ENCODE measurements at places on chromosomes 7 and 10. TPM values are rescaled to one million over a fixed set of nuclear protein-coding genes. Genes with fewer than 3 reads are reported as not detected.
A peak's percentile ranks its signal among the peaks of the same experiment; 100 is the strongest.

The CRYGN gene
- total RNA-seq, result not detected

The MOGAT3 gene
- total RNA-seq, result not detected

GRCh38 chr7:100582041-100582579 is 3.8 kb downstream of the LRCH4 start:
- DNase-seq, result no peak

GRCh38 chr10:28970231-28970630 is 292.9 kb downstream of the BAMBI start:
- no peak for DNase-seq

DNA sequence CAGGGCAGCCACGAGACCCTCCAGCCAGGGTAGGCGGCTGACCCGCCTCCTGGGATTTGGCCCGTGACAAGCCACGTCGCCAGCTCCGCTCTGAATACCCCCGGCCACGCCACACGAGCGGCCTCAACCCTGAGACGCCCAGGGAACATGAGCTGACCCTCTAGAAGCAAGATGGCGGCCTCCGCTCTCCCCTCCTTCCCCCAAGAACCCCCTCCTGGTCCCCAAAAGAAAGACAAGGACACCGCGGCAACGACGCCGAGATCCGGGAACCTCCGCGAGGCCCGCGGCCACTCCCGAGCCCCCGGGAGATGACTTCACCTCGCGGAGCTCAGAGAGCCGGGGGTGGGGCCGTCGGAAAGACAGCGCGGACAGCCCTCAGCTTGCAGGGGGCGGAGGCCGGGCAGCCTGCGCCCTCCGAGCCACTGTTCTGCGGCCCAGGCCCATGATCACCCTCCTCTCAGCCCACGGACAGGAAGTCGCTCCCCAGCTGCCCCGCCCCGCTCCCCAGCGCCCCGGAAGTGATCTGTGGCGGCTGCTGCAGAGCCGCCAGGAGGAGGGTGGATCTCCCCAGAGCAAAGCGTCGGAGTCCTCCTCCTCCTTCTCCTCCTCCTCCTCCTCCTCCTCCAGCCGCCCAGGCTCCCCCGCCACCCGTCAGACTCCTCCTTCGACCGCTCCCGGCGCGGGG is at the start of gene RALA:
Gene RALA (plus strand): TSS at position 526 of the 685 bp plus-strand sequence. CDS start 63,096 bp downstream, outside the sequence.
- DNase-seq, result peak; percentile 94

DNA sequence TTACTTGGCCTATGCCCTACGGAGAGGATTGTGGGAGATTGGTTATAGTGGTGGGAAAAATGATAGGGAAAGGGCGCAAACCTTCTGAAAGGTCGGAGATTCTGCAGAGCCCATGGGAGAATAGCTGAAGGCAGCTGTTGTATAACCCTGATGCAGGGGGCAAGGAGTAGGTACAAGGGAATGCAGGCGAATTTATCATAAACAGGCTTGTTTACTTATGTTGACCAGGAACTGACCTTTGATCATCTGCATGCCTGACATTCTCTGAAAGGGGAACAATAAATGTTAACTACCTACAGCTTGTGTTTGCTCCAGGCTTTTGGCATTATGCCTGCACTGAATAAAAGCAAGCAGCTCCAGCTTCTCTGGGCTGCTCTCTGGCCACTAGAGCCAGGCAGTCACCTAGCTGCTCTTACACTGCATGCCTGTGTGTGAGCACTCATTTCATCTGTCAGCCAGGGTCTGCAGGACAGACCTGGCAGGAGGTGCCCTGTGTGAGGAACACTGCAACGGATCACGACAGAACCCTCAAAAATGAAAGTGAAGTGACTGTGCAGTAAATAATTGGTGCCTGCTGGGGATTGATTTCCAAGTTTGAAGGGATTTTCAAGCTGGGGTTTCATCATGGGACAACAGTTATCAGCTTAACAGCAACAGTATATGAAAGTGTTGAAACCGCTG is 31.1 kb upstream of the ABCA13 start:
- DNase-seq, result no peak

DNA sequence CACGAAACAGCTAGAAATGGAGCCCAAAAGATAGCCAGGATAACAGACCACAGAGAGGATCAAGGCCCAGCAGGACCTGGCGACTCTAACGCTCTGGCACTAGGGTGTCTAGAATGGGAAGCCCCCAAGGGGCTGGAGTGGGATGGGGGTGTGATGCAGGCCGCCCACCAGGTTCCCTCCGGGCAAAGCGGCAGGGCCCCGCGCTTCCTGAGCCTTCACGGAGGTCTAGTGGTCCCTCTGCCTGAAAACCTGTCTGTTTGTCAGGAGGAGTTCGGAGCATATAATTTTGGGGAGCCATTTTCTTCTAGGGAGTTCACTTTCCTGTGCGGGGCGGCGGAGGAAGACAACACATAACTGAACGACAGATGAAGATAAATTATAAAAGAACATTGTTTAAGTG is 48.2 kb upstream of the FXYD4 start:
- no peak for DNase-seq
